NCI-H446 treated with DMSO at 0.1 percent for 48 hours (cell line): ENCODE measurements at places on chromosomes 6 and 20.

- no peak for DNase-seq
Measured at GRCh38 chr6:62229231-62229630, 56.8 kb downstream of the KHDRBS2 start.

DNA sequence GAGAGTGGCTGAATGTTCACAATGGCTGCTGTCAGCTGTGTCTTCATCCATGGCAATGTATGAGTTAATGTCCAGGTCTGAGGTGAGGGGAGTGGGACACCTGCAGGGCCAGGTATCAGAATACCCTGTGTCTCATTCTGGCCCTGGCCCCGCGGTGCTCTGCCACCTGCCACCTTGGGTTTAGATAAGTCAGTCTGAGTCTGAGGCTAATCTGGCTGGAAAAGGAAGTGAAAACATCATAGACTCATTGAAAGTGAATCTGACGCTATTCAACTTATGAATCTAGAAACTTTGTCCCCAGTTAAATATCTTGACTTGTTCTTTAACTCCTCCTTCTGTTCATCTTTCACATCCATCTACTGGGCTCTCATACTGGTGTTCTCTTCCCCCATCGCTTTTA, 267.1 kb upstream of the JAG1 start:
- no peak for DNase-seq

- no peak for DNase-seq
Measured at GRCh38 chr20:45211569-45212474, 5.0 kb downstream of the SEMG1 start.

- DNase-seq = peak; percentile 33
Measured at GRCh38 chr6:2103765-2104523, 141.5 kb downstream of the GMDS start.

GRCh38 chr6:34644716-34645115, 51.9 kb downstream of the ILRUN start:
- peak; percentile 6 for DNase-seq

DNA sequence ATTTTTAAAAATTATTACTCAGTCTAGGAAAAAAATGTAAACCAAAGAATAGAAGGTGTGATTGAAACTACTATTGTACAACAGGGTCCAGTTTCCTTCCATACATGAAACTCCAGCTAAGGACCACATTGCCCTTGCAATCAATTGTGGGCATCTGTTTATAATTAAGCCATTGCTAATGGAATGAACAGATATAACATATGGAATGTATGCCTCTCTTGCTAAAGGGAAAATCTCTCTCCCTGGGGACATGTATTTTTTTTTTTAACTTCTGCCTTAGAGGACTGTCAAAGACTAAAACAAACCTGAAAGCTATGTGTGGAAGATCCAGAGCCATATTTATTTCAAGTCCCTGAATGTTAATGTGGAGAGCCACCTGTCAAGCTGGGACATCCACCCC, 336.8 kb upstream of the MANEA start:
- peak; percentile 45 for DNase-seq

GRCh38 chr6:154463573-154464419, 46.7 kb downstream of the CNKSR3 start:
- DNase-seq = no peak
